ENCODE measurements at places on chromosomes 6 and 20.

DNA sequence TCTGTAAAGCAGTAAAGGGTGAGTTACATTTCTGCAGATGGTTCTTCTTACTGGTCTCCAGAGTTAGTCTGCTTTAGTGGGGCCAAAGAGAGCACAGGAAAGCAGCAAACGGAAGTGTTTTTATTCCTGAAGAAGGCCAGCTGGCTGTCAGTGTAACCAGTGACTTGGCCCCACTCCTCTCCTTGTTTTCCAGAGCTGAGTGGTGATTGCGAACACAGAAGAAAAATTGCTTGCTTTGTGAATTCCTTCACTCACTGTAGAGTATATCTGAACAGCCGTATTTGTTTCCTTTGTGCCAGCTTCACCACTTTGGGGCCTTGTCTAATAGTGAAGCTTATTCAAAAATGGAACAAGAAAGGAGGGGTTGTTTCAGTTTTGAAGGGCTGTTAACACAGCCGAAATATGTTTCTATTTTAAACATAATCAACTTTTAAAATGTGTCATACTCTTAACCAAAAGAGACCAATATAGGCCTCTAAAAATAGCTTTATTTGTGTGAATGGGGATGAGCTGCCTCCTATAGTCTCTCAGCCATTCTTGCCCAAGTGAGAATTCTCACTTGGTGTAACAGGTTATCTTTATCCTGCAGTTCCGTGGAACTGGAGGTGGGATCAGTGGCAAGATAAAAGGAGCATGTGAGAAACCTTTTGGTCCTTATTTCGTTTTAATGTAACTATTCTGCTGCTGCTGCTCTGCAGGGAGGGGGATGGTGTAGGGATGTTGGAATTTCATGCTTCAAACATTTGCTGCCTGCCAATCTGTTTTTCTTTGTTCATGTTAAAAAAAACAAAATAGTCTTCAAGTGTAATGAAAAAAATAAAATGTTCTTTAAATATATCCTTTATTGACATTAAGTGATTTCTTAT, 37.8 kb downstream of the ZC2HC1B start:
- DNase-seq, result no peak

- DNase-seq, result no peak
Observed at GRCh38 chr20:32896521-32897280, 38.0 kb downstream of the EFCAB8 start.

GRCh38 chr6:13923527-13924145, 1.1 kb upstream of the RNF182 start:
- no peak for DNase-seq

DNA sequence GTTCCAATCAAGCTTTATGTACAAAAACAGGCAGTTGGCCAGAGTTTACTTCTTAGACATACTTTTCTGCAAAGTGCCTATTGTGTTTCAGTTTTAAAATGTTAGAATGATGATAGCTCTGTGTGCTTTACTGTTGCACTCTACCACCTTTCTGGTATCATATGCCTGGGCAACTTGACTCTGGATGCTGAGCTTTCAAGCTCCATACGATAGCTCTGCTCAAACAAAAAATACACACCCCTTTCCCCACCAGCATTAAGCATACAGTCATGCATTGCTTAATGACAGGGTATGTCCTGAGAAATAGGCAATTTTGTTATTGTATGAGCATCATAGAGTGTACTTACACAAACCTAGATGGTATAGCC, 123.1 kb downstream of the RCAN2 start:
- no peak for DNase-seq

DNA sequence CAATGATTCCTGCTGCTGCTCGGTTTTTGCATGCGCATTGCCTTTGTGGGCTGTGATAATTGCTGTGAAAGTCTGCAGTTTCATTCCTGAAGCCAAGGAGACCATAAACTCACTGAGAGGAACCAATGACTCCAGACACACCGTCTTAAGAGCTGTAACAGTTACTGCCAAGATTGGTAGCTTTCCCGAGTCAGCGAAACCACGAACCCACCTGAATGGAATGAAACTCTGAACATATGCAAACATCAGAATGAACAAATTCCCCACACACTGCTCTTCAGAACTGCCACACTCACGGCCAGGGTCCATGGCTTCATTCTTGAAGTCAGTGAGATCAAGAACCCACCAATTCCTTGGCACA, 37.7 kb downstream of the TRIM27 start:
- DNase-seq, result no peak

DNA sequence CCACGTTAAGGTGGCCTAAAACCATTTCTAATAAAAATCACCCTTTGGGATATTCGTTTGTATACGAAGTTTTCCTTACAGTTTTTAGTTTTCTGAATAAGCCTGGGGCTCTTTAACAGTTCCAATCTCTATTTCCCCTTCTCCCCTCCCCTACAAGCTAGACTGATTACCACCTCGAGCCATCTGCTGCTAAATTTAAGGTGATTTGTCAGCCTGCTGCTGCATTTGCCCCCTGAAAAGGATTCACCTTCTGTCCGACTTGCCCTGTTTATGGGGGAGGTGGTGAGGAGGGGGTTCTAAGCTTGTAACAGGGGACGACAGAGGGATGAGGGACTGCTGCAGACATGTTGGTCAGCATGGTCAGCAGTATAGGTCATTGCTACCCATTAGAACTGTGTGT, 146.3 kb downstream of the JARID2 start:
- no peak for DNase-seq

- no peak for DNase-seq
Observed at GRCh38 chr6:169587975-169588374, 113.9 kb downstream of the WDR27 start.

GRCh38 chr6:24931296-24931695, 4.5 kb downstream of the RIPOR2 start:
- DNase-seq, result no peak

- DNase-seq, result no peak
Observed at GRCh38 chr6:32181915-32182529, 2.0 kb downstream of the AGER start.

All from stimulated activated CD8-positive, alpha-beta memory T cell treated with anti-CD3 and anti-CD28 coated beads, Interleukin-15, amount 100 ng/mL, for 48 hours (primary cell).